ENCODE measurements at places on chromosomes 3 and 15.

GRCh38 chr3:155385896-155386625 lies 92.6 kb upstream of the STRIT1 start:
- DNase-seq: no peak

- no peak for DNase-seq
These were observed 87.3 kb upstream of the C15orf61 start for GRCh38 chr15:67433495-67434099.

GRCh38 chr15:93033434-93034045 lies 55.5 kb downstream of the RGMA start:
- no peak for DNase-seq

DNA sequence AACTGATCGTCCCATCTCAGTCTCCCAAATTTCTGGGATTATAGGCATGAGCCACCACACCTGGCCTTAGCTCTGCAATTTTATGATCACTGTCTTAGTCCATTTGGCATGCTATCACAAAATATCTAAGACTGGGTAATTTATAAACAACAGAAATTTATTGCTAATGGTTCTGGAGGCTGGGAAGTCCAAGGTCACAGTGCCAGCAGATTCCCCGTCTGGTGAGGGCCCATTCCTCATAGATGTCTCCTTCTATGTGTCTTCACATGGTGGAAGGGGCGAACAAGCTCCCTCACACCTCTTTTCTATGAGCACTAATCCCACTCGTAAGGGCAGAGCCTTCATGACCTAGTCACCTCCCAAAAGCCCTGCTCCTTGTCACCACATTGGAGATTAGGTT lies 55.3 kb upstream of the KIF23 start:
- no peak for DNase-seq
